ENCODE measurements at places on chromosomes 7 and 10. TPM values are rescaled to one million over a fixed set of nuclear protein-coding genes. Genes with fewer than 3 reads are reported as not detected.

Gene CALCR
- polyA plus RNA-seq, result not detected

Gene WNT8B
- polyA plus RNA-seq, result 0.04 TPM

Gene MOGAT3
- not detected for polyA plus RNA-seq

Gene PON1
- polyA plus RNA-seq, result not detected

Gene PPP2R2D
- 31.2 TPM for polyA plus RNA-seq

Gene ZNF853
- 2.0 TPM for polyA plus RNA-seq

Gene KEL
- polyA plus RNA-seq, result 0.31 TPM

Gene MMS19
- polyA plus RNA-seq, result 97.5 TPM

Gene ZNF117
- polyA plus RNA-seq, result 1.9 TPM

Gene SFTPA1
- polyA plus RNA-seq, result not detected

Gene AKR1C8
- not detected for polyA plus RNA-seq

Gene NEUROG3
- not detected for polyA plus RNA-seq

Gene CUTC
- polyA plus RNA-seq, result 10.7 TPM

Gene OR2A7
- 0.53 TPM for polyA plus RNA-seq

Gene PLEKHS1
- not detected for polyA plus RNA-seq

Gene ANKRD2
- polyA plus RNA-seq, result 0.37 TPM

Gene WIPF3
- not detected for polyA plus RNA-seq

Gene FBXL13
- polyA plus RNA-seq, result 0.20 TPM

Gene HYAL4
- polyA plus RNA-seq, result not detected

Gene TRIM50
- polyA plus RNA-seq, result not detected

Gene ZNF425
- polyA plus RNA-seq, result 2.0 TPM

Gene DPP6
- not detected for polyA plus RNA-seq

Gene TRIL
- not detected for polyA plus RNA-seq

Gene SNCG
- polyA plus RNA-seq, result 6.3 TPM

Gene LRRTM3
- polyA plus RNA-seq, result not detected

Gene ANAPC16
- 49.8 TPM for polyA plus RNA-seq

Gene COA1
- 23.4 TPM for polyA plus RNA-seq

Gene ABCB4
- polyA plus RNA-seq, result 1.9 TPM

Gene CLRN3
- not detected for polyA plus RNA-seq

Gene FRMD4A
- polyA plus RNA-seq, result 31.6 TPM

Gene HHEX
- polyA plus RNA-seq, result 2.6 TPM

Gene VENTX
- not detected for polyA plus RNA-seq

Gene SMKR1
- polyA plus RNA-seq, result 0.27 TPM

Gene NYAP1
- polyA plus RNA-seq, result 0.10 TPM

Gene ZNF239
- polyA plus RNA-seq, result 5.8 TPM

Gene ACTR3C
- polyA plus RNA-seq, result 0.91 TPM

Gene C7orf57
- polyA plus RNA-seq, result 0.07 TPM
